HepG2 (cell line): ENCODE measurements at places on chromosomes 5 and 9. TPM values are rescaled to one million over a fixed set of nuclear protein-coding genes. Genes with fewer than 3 reads are reported as not detected.

The NINJ1 gene
- 77.1 and 92.1 TPM in 2 replicates for total RNA-seq

The PCDHGA11 gene
- total RNA-seq = 0.24 TPM in 1 of 2 replicates, not detected in the other

The SPINK6 gene
- not detected in 2 replicates for total RNA-seq

The SPATA31A3 gene
- not detected in 2 replicates for total RNA-seq

The STING1 gene
- total RNA-seq = 0.56 and 1.3 TPM in 2 replicates

The KCNV2 gene
- not detected in 2 replicates for total RNA-seq

The WNK2 gene
- total RNA-seq = 10.5 and 16.6 TPM in 2 replicates

The SPACA9 gene
- 0.13 and 0.15 TPM in 2 replicates for total RNA-seq

The TAF11L13 gene
- total RNA-seq = not detected in 2 replicates

The NOXA1 gene
- 0.63 and 1.2 TPM in 2 replicates for total RNA-seq

The CYLC2 gene
- total RNA-seq = not detected in 2 replicates

The DBH gene
- not detected in 2 replicates for total RNA-seq

- peak; percentile 40 for DNase-seq
These were observed 70.5 kb downstream of the PIK3R1 start for GRCh38 chr5:68285851-68286611.

- DNase-seq = peak; percentile 30
These were observed 169.2 kb downstream of the AUH start for GRCh38 chr9:91192381-91193086.

GRCh38 chr9:36147441-36148175, 11.1 kb downstream of the GLIPR2 start:
- DNase-seq = no peak

- peak; percentile 36 for DNase-seq
These were observed 10.6 kb upstream of the CSNK1A1 start for GRCh38 chr5:149561848-149562247.

GRCh38 chr9:125634040-125634717, 72.8 kb downstream of the MAPKAP1 start:
- DNase-seq = no peak

- DNase-seq = no peak
These were observed 153.6 kb downstream of the TRIO start for GRCh38 chr5:14296533-14297331.

- no peak for DNase-seq
These were observed 62.7 kb downstream of the ST8SIA4 start for GRCh38 chr5:100840370-100840769.

DNA sequence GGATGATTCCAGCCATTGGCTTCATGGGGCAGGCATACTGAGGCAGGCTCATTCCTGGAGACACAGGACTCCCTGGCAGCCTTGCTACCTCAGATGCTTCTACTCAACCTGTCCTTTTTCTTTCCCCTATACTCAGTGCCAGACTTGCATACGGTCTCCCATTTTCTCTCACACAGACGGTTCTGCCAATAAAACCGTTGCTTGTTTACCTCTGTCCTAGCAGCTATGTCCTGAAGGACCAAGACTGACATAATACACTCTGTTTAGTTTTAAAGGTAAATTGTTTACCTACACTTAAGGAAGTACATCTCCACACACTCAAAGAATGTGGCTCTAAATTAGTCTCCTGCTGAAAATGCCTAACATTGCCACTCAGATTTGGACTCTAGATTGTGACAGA, 151.0 kb upstream of the RFX3 start:
- no peak for DNase-seq

GRCh38 chr9:81637276-81637675, 52.1 kb downstream of the TLE1 start:
- DNase-seq = no peak

- DNase-seq = no peak
These were observed 14.8 kb downstream of the STXBP1 start for GRCh38 chr9:127626752-127627493.

- DNase-seq = no peak
These were observed 25.3 kb upstream of the PDZD2 start for GRCh38 chr5:31613651-31614050.

DNA sequence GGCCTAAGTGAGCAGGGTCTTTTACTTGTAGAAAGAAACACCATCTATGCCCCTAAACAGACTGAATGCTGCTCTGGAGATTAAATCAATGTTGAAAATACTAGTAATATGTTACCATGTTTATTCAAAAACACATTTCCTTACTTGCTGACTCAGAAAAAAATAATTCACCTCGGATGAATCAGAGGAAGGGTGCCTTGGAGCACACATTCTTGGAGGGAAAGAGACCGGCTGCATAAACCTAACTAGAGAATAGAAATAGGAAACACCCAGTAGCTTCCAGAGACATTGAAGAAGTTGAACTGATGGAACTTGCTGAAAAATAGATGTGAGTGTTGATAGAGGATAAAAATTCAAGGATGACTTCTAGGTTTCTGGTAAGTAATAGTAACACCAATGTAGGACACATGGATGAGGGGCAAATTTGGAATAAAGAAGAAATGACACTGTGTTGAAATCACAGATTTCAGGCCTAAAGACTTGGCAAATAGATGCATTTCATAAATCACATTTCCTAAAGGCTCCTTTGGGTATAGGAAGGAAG, 76.9 kb upstream of the MINAR2 start:
- DNase-seq = no peak

DNA sequence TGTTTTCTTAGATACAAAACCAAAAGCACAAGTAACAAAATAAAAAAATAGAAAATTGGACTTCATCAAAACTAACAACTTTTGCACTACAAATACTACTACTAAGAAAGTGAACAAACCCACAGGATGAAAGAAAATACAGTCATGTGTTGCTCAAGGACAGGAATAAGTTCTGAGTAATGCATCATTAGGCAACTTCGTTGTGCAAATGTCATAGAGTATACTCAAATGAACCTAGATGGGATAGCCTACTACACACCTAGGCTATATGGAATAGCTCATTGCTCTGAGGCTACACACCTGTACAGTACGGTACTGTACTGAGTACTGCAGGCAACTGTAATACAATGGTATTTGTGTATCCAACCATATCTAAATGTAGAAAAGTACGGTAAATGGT, 88.3 kb downstream of the RAPGEF1 start:
- DNase-seq = peak; percentile 13

DNA sequence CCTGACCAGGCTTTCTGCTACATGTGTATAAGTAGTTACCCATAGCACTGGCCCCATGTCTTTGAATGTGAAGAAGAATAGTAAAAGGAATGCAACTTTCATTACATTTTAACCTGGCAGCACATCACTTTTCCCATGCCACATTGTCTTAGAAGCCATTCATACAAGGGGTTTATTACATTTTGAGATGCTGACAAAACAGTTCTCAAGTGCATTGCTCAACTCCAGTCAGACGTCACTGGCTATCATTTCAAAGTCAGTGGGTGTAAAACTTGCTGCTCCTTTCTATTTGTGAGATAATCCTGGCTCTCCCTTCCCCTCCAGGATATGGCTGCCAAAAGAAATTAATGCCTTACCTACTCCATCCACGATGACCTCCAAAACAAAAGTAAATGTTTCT, 97.0 kb upstream of the VCAN start:
- no peak for DNase-seq

GRCh38 chr5:61675015-61675692, 343.1 kb downstream of the ZSWIM6 start:
- DNase-seq = peak; percentile 16

- no peak for DNase-seq
These were observed 4.5 kb downstream of the PIP5K1B start for GRCh38 chr9:68709291-68710110.

DNA sequence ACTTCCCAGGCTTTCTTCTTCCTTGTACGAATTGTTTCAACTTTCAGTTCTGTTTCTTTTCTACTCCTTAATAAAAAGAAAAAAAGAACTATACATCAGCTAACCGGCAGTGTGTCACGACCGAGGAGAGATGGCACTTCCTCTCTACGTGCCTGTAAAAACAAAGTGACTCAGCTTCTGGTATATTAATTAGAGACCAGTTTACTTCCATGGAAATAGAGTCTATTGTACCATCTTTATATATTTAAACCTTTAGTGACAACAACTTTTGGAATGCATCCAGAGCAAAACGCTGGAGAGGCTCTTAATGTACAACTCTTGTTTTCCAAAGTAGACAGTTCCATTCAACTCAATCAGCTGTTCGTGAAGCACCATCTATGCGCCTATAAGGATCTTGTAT, 94.5 kb upstream of the LIFR start:
- no peak for DNase-seq

DNA sequence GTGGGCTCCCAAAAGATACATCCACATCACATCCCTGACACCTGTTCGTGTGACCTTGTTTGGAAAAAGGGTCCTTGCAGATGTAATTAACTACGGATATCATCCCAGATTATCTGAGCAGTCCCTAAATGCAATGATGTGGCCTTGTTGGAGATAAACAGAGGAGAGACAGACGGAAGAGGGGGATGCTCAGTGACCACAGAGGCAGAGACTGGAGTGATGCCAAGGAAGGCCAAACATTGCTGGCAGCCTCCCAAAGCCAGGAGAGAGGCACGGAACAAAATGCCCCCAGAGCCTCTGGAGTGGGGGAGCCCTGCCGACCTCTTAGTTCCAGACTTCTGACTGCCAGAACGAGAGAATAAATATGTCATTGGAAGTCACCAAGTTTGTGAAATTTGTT, 15.0 kb upstream of the VAV2 start:
- no peak for DNase-seq

- no peak for DNase-seq
These were observed 124.4 kb downstream of the RFX3 start for GRCh38 chr9:3401221-3401954.

- no peak for DNase-seq
These were observed 247.3 kb upstream of the TAS2R1 start for GRCh38 chr5:9877488-9877887.

DNA sequence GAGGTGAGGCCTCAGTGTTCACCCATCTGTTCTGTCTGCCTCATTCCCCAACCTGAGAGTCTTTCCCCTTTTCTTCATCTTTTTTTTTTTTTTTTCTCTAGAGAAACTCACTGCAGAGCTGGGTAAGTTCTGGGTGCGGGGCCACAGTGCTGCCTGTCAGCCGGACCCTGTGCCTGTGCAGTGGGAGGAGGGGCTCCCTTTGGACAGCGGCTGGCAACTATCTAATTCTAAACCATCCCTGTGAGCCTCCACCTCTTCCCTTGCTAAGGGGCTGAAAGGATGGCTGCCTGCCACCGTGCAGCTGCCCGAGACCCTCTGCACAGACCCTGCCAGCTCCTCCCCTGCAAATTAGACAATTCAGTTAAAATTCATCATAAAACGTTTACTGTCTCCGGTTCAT, 14.1 kb downstream of the BTNL9 start:
- DNase-seq = no peak

GRCh38 chr9:15304632-15305031, 2.4 kb downstream of the TTC39B start:
- DNase-seq = peak; percentile 27

GRCh38 chr5:107072440-107072839, 598.3 kb downstream of the EFNA5 start:
- DNase-seq = no peak

DNA sequence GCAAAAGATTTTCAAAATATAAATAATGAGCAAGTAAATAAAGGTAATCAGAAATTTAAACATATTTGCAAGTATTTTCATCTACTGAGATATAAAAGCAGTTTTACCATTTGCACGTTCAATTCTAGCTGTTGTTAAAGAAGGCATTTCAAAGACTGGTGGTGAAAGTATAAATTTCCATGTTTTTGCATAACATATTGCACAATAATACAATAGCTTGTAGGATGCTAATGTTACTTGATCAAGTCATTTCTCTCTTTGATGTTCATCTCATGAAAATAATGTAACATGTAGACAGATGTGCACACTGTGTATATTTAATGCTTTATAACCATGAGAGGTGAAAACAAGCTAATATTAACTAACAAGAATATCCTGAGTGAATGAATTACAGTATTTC, 651.9 kb downstream of the CDH9 start:
- DNase-seq = no peak

DNA sequence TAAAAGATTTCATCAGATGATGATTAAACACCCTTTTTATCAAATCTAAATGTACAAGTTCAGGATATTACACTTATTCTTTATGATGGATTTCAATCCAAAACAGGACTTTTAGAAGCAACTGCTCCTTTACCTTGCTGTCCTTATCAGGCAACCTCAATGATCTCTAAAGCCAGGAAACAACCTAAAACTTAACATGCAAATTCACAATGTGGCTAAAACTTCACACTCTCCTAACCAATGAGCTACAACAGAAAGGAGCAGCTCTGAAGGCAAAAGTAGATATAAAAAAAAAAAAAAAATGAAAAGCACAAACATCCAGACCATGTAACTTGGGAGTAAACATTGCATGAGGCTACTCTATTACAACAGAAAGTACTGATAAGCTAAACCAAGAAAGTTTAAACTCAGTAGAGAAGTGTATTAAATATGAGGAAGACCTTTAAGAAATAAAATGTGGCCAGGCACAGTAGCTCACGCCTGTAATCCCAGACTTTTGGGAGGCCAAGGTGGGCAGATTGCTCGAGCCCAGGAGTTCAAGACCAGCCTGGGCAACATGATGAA, 22.9 kb downstream of the SLC25A51 start:
- no peak for DNase-seq

- no peak for DNase-seq
These were observed 43.5 kb upstream of the PJA2 start for GRCh38 chr5:109453251-109453650.

- DNase-seq = no peak
These were observed 117.7 kb downstream of the SNCAIP start for GRCh38 chr5:122429545-122430318.

- DNase-seq = no peak
These were observed 90.3 kb upstream of the ARAP3 start for GRCh38 chr5:141772281-141772680.

- no peak for DNase-seq
These were observed 202.9 kb downstream of the SGCD start for GRCh38 chr5:156529892-156530291.

DNA sequence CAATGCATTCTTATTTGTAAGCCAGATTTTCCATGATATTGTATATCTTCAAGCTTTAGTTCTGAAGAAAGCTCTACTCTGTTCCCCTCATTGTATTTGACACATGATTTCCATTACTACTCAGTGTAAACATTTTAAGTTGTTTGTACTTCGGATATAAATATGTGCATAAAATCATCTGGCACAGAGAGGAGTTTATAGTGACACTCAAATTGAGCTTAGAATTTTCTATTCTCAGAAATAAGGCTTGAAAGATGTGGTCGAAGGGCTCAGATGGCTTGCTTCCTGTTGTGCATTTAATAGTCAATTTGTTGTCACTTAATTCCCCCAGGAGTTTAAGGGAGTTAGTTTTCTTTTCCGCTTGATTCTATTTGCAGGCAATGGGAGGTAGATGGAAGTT, 88.8 kb downstream of the PPIC start:
- no peak for DNase-seq

DNA sequence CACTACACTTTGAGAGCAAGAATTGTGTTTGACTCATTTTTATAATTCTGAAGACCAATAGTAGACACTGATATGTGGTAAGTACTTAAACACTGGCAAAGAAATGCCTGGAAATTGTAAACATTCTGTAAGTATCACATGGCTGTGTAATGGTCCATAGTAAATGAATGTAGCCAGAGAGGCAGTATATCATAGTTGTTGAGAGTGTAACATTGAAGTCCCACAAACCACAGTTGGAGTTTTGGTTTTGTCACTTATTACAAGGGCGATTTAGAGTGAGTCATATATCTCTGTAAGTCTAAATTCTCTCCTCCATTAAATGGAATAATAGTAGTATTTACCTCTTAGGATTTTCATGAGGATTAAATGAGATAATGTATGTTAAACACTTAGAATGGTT, 181.1 kb upstream of the MEF2C start:
- DNase-seq = no peak
